ENCODE measurements at places on chromosomes 2 and 18.

GRCh38 chr18:63189817-63190216 is 129.8 kb downstream of the BCL2 start:
- DNase-seq, result no peak

GRCh38 chr2:202038471-202039277 is 5.0 kb downstream of the FZD7 start:
- DNase-seq, result no peak

GRCh38 chr2:39325966-39326365 is 82.2 kb upstream of the CDKL4 start:
- DNase-seq, result no peak

DNA sequence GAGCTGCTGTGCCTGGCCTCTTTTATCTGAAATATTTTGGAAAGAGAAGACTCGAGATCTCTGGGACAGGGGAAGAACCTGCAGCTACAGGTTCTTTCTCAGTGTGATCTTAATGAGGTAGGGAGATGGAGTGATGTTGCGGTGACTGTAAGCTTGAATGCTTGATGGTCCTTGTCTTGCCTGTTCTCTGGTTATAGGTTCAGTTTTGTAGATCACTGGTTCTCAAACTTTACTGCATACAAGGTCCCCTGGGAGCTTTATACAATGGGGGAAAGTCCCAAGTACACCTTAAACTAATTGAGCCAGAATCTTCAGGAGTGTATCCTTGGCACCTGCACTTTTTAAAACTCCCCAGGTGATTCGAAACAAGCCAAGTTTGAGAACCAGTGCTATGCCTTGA is 136.7 kb upstream of the CXCR4 start:
- no peak for DNase-seq
